ENCODE measurements at places on chromosomes 3 and 15. TPM values are rescaled to one million over a fixed set of nuclear protein-coding genes. Genes with fewer than 3 reads are reported as not detected.

SPINT1 gene
- not detected for polyA plus RNA-seq

ADCY5 gene
- 0.21 TPM for polyA plus RNA-seq

TLR9 gene
- not detected for polyA plus RNA-seq

ARGFX gene
- polyA plus RNA-seq, result not detected

FAM227B gene
- polyA plus RNA-seq, result 2.7 TPM

HMCES gene
- 15.3 TPM for polyA plus RNA-seq

LIPC gene
- polyA plus RNA-seq, result not detected

CDHR4 gene
- not detected for polyA plus RNA-seq

MST1R gene
- polyA plus RNA-seq, result not detected

CA12 gene
- polyA plus RNA-seq, result 87.1 TPM

NLGN1 gene
- polyA plus RNA-seq, result 14.2 TPM

CGNL1 gene
- 5.9 TPM for polyA plus RNA-seq

PLA2G4D gene
- 0.35 TPM for polyA plus RNA-seq

STOML1 gene
- polyA plus RNA-seq, result 8.7 TPM

CCR8 gene
- not detected for polyA plus RNA-seq

CBLB gene
- 5.8 TPM for polyA plus RNA-seq

TMC3 gene
- not detected for polyA plus RNA-seq

CHRM5 gene
- polyA plus RNA-seq, result not detected

GOLGA8M gene
- polyA plus RNA-seq, result not detected

NTRK3 gene
- 20.6 TPM for polyA plus RNA-seq

SLCO3A1 gene
- polyA plus RNA-seq, result 5.3 TPM

CLEC3B gene
- polyA plus RNA-seq, result not detected

SAMMSON gene
- not detected for polyA plus RNA-seq

CFAP92 gene
- 0.34 TPM for polyA plus RNA-seq

LRTM1 gene
- polyA plus RNA-seq, result not detected

ZNF774 gene
- polyA plus RNA-seq, result 2.7 TPM

CLDN16 gene
- not detected for polyA plus RNA-seq

SLC28A2 gene
- polyA plus RNA-seq, result not detected

ITGA11 gene
- 0.42 TPM for polyA plus RNA-seq

COPG1 gene
- 42.7 TPM for polyA plus RNA-seq

CPLX3 gene
- 2.4 TPM for polyA plus RNA-seq

ADAMTS17 gene
- polyA plus RNA-seq, result 2.1 TPM

ZPLD1 gene
- polyA plus RNA-seq, result not detected

DUOXA1 gene
- not detected for polyA plus RNA-seq

MAP6D1 gene
- 8.7 TPM for polyA plus RNA-seq

C3orf22 gene
- polyA plus RNA-seq, result not detected

PTPRG gene
- polyA plus RNA-seq, result 70.4 TPM

RBP2 gene
- polyA plus RNA-seq, result not detected

THSD4 gene
- polyA plus RNA-seq, result 0.24 TPM

HRH1 gene
- polyA plus RNA-seq, result 0.54 TPM

SPSB4 gene
- polyA plus RNA-seq, result not detected

PGBD4 gene
- polyA plus RNA-seq, result 1.9 TPM

All from Purkinje cell (primary cell).